Cardiac septum (tissue), 1 donor: ENCODE measurements at places on chromosomes 5 and 9. TPM values are rescaled to one million over a fixed set of nuclear protein-coding genes. Genes with fewer than 3 reads are reported as not detected.

The CYLC2 gene
- total RNA-seq: not detected

DNA sequence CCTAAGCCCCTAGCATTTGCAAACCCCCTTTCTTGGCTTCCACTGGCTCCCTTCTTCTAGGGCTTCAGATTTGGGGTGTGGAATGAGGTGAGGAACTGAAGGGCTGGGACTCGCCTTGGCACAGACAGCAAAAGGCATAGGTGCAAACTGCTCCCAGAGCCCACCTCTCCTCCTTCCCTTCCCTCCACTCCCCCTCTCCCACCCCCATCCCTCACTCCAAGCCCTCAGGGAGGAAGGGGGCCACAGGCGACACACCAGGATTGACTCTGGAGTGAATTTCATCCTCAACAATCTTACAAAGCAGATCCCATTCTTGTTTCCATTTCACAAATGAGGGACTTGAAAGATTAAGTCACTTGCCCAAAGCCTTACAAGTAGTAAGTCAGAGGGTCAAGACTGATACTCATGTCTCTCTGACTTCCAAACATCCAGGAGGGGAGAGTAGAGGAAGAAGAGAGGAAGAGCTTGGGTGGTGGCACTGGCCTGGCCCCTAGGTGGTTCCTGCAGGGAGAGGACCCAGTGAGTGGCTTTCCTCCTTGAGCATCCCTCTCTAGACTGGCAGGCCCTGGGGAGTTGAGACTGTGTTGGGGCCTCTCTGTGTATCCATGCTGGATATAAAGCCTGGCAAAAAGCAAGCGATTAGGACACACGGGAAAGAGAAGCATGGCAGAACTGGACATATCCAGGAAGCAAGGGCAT, 193.1 kb downstream of the GABBR2 start:
- no peak for DNase-seq

The SH3PXD2B gene
- total RNA-seq: 5.1 TPM

DNA sequence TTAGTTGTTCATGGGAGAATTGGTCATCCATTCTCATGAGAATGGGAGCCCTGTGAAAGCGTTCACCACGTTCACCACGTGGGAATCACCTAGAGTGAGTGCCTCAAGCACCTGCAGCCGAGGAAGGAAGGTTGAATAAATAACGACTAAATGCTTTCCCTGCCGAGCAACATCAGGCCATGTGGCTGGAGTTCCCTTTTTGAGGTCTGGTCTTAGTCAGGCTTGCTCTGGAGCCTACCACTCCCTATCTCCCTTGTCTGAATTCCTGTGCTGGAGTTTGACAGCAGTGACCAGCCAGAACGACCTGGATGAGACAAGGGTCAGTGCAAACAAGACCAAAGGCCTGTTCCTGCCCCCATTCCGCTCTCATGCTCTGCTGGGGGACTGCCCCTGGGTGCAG, 28.5 kb downstream of the KCNMB1 start:
- no peak for DNase-seq

- no peak for DNase-seq
Observed at GRCh38 chr5:107735558-107735957, 64.8 kb upstream of the EFNA5 start.

DNA sequence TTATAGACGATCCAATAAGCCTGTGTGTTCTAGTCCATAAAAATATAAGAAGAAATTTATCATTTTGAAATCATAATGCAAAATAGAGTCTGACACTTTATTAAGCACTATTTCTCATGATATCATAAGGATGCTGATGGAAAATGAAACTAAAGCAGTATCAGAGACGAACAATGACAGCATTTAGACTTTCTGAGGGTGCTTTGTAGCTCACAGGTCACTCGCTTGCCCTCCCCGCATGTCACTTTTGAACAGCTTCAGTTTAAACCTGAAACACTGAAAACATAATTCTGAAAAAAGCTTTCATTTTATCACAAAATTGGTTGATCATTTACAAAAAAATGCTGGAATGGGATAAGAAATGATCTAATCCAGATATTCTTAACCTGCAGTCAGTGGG, 247.1 kb downstream of the EBF1 start:
- no peak for DNase-seq

The TMEM174 gene
- not detected for total RNA-seq

DNA sequence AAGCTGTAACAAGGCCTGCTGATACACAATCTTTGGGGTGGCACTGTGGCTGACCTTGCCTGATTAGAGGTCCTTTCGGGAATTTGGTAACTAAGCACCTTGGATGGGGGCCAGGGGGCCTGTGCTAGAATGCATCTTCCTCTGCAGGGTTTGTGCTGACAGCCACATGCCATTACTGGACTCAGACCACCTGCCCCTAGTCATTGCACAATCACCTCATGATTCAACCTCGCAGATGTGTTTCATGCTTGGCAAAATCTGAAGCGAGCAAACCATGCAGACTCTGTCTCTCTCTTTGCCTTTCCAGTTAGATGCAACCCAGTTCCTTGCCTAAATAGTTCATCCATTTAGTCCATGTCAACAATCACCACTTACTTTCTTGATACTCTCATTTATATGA, 96.5 kb upstream of the ERCC6L2 start:
- no peak for DNase-seq

DNA sequence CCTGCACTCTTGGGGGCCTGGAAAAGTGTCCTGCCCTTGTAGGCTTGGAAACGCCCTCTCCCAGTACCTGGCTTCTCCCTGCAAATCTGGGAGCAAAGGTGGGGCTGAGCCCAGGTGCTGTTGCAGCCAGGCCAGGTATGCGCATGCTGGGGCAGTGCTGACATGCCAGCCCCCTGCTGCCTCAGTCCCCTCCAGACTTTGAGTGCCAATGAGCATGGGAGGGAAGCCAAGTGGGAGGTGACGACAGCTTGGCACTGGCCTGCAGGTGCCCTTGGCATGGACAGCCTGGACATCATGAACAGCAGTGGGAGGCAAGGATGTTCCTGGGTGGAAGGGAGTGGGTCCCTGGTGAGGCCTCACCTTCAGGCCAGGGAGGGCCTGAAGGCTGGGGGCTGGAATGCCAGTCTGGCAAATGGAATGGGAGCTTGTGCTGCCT, 1494.4 kb upstream of the NUDT12 start:
- DNase-seq: no peak

DNA sequence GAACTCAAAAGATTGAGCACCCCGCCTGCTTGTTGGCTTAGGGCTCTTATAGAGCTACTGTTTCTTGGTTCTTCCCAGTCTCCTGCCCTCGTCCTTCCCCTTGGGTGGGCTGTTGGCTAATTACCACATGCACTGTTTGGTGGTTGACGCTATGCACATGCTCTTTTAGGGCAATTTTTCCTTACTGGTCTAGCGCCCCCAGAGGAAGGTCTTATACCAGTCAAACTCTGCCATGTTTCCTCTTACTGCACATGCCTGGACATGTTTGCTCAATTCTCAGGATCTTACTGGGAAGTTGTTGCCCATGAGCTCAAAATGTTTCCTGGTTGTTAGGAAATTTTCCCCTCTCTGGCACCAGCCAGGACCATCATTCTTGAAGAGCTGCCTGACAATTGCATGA, 101.9 kb downstream of the SLC28A3 start:
- no peak for DNase-seq

The SH2D3C gene
- 16.0 TPM for total RNA-seq

The PKD2L2 gene
- total RNA-seq: 0.62 TPM

GRCh38 chr5:93150311-93151012, 430.6 kb downstream of the NR2F1-AS1 start:
- DNase-seq: no peak

- peak; percentile 55 for DNase-seq
Observed at GRCh38 chr9:131120620-131121228, 4.7 kb upstream of the NUP214 start.

- DNase-seq: no peak
Observed at GRCh38 chr9:84501587-84501986, 161.0 kb upstream of the SLC28A3 start.

The FAT2 gene
- 0.05 TPM for total RNA-seq

The TMEM38B gene
- total RNA-seq: 36.2 TPM

The NEUROG1 gene
- not detected for total RNA-seq
